ENCODE measurements at places on chromosomes 5 and 9.

GRCh38 chr5:5288201-5288600 is 134.3 kb upstream of the ICE1 start:
- no peak for DNase-seq

- DNase-seq = no peak
Measured at GRCh38 chr9:82970359-82970758, 92.6 kb downstream of the RASEF start.

DNA sequence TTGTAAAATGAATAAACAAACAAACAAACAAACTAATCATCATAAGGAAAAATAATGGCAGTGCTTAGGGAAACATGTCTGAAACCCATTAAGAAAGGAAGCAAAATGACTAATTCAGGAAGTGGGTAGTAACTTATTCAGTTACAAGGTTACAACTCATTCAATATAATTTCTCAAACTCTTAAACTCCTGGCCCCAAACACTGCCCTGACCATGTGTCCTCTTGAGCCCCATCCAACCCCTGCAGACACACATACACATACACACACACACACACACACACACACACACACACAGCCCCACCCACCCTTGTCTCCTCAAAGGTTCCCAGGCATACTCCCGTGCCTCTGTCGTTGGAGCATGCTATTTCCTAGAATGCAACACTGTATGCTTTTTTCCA is 193.9 kb downstream of the SEC61B start:
- DNase-seq = no peak

GRCh38 chr5:116242343-116242742 is 157.5 kb downstream of the COMMD10 start:
- no peak for DNase-seq

GRCh38 chr5:131304414-131304813 is 40.6 kb downstream of the CDC42SE2 start:
- DNase-seq = no peak

GRCh38 chr5:150286820-150287219 is 2.8 kb downstream of the CAMK2A start:
- no peak for DNase-seq

GRCh38 chr9:34633851-34634550 is 3.6 kb downstream of the SIGMAR1 start:
- DNase-seq = peak; percentile 81

DNA sequence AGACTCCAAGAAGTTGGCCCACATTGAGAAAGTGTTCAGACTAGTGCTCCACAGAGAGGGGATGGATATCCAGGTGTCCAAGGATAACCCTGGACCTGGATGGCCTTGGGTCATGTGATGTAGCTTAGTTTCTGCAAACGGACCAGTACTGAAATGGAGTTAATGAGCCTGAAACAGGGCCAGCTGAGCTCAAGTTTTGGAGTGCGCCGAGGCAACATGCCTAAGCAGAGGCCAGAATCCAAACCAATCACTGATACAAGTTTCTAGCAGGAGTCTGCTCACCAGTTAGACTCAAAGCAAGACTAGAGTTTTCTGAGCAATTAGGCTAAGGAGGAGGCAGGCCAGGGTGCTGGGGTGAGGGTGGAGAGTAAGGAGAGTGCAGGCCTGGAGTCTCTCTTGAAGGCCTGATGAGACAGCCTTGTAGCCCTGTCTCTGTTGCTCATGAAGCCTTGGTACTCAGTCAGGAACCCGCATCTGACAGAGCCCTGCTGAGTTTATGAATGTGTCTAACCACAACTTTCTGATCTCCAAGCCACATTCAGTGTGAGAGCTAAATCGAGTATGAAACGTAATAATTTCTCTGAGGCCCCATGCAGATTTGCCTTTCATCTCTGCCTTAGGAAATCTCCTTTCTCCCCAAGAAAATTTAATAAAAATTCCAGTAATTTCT is 68.9 kb upstream of the EQTN start:
- DNase-seq = no peak

DNA sequence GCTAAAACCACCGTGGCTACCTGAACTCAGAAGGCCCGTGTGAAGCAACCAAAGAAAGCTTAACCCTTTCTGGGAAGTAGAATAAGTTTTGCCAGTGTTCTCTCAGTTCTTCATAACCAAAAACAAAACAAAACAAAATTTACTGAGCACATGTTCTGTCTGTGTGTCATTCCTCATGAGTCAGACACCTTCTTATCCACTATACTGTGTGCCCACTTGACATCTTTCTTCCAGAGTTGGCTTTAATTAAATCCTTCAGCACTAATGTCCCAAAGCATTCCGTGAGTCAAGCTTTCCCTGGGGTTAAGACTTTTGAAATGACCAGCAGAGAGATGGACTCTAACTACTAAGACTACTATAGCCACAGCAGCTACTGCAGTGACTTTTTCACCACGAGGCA is 61.3 kb downstream of the GLIS3 start:
- no peak for DNase-seq

GRCh38 chr5:1801222-1801966 is at the start of gene NDUFS6:
TSS of gene NDUFS6 (plus strand) at chr5:1801407. CDS start at chr5:1801418, 11 bp downstream.
- DNase-seq = peak; percentile 78

- DNase-seq = no peak
Measured at GRCh38 chr9:107405511-107405910, 84.1 kb downstream of the KLF4 start.

GRCh38 chr9:135980926-135981630 is 19.9 kb upstream of the UBAC1 start:
- DNase-seq = no peak

- DNase-seq = no peak
Measured at GRCh38 chr5:178094345-178094744, 19.0 kb upstream of the N4BP3 start.

GRCh38 chr5:57774439-57774838 is 291.8 kb upstream of the ACTBL2 start:
- no peak for DNase-seq

DNA sequence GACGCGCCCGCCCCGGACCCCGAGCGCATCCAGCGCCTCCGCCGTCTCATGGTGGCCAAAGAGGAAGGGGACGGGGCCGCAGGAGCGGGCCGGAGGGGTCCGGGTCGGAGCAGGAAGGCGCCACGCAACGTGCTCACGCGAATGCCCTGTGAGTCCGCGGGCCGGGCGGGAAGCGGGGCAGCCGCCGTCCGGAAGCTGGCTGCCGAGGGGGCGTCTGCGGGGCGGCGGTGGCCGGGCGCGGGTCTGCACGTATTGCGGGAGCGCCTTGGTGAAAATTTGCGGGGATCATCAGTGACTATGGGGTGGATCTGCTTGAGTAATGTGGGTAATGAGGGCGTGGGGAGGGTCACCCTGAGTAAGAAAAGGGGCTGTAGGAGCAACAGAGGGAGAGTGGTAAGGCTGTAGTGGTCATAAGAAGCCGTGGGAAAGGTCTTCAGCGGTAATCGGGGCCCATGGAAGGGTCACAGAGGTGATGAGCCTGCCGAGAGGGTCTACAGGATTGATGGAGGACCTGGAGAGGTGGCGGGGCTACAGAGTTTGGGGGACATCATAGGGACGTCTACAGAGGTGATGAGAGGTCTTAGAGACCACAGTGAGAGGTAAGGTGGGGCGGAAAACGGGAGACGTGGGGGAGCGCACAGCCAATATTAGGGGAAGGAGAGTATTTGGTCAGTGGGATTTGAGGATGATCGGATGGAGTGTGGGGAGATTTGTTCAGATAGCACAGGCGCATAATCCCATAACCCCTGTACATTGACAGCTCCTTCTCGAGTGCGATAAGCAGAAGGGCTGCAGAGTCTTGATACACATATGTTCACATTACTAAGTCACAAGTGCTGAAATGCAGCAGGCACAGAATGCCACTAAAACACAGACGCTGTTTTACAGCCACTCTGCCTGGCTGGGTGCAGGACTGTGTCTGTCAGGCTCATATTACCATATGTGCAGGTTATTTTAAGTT is 819 bp downstream of the LSM11 start:
- DNase-seq = no peak

DNA sequence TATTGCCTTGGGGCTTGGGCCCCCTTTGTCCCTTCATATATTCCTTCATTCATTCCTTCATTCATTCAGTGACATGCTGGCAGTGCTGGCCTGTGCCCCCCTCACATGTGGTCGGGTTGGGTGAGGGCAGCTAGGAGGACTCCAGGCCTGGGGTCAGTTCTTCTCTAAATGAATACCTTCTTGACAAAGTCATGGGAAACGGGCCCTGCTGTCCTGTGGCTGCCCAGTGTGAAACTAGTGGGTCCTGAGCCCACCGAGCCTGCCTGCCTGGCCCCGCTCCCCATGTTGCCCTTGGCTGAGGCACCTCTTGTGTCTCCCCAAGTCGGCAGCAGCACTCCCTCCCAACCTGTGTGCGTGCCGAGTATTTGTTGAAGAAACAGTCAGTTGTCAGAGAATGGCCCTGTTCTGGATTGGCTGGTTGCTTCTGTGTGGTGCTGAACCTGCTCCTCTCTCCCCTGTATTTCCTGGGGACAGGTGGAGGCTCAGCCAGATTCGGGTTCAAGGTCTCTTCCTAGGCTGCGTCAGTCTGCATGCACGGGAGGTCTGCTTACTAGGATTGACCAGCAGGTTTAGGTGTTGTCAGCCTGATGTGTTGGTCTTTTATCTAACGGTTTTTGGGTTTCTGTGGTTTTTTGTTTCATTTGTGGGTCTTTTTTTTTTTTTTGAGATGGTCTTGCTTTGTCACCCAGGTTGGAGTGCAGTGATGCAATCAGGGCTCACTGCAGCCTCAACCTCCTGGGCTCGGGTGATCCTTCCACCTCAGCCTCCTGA is 3.0 kb upstream of the CEL start:
- DNase-seq = no peak

DNA sequence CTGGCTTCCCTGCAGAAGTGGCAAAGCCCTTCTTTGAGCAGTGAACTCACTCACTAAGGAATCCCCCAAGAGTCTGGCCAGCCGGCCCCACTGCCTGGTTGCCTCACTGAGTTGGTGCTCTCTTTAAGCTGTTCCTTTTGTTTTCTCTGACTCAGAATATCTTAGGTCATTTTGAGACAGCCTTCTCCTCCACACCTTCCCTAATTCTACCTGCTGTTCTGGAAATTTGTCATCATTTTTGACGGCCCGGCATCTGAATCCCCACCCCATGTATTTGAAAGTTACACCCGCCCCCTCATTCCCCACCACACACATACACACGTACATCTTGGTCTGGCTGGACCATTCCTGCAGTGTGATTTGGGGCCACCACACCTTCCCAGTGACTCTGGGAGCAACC is 41.8 kb downstream of the FGF1 start:
- no peak for DNase-seq

DNA sequence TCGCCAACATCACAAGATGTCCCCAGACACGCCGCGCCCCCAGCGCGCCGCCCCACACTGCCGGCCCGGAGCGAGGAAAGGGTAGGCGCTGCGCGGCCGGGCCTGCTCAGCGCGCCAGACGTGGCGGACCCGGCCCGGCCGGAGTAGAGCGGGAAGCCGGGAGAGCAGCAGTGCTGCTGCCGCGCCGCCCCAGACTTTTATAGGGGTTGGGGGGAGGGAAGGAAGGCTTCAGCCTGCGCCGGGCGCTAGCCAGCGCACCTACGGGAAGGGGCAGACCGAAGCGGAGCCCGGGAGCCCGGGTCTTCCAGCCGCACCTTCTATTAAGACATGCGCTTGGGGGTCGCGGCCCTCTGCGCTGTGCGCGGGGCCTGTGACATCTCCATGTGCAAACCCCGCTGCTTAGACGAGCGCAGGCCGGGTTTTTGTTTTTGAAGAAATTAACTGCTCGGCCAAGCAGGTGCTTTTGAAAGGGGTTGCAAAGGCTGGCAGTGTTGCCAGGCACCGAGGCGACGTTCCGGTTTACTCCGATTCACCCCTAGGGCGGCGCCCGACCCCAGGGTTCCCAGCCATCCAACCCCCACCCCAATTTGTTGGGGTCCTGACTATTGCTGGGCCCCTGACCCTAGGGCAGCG is 353 bp upstream of the PAX5 start:
- DNase-seq = peak; percentile 69

DNA sequence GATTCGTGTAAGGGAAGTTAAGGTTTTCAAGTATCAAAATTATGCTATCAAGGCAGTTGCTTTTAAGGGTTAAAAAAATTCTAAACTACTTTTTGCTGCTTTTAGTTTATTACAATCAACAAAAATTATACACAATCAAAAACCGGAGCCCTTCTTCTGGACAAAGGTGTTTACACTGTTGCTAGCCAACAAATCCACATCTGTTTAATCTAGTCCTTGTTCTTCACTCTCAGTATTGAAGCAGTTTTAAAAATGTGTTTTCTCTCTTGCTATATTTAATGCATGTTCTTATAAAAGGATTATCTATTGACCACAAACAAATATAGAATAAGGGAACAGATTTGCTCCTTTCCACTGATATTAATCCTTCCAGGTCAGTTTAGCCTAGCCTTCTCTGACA is 2.5 kb downstream of the FEM1C start:
- DNase-seq = no peak

- no peak for DNase-seq
Measured at GRCh38 chr5:154372661-154373060, 73.1 kb upstream of the SAP30L start.

GRCh38 chr9:129379181-129379836 is 201.2 kb upstream of the IER5L start:
- DNase-seq = no peak

GRCh38 chr9:125585503-125586171 is 121.4 kb downstream of the MAPKAP1 start:
- DNase-seq = no peak

- DNase-seq = no peak
Measured at GRCh38 chr5:170861667-170861916, 226 bp upstream of the RANBP17 start.

All from CD4-positive, alpha-beta T cell treated with Interleukin-1 beta for 1 hour (primary cell).